Left forelimb (tissue), 1 donor: ENCODE measurements at places on chromosomes 2 and 18.

DNA sequence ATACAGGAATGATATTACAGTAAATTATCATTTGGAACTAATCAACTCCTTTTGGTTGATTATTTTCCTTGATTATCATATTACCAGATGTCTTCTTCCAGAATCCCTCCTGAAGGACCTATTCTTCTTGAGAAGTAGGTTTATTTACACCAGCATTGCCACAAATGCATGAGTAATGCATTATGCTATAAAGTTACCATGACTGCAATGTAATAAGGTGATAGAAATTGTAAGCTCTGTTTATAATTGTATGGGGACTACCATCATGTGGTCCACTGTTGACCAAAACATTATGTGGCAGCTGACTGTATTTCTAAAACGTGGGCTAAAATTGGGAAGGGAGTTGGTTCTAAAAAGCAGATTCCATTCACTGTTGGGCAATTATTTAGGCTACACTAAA lies 602.2 kb downstream of the NYAP2 start:
- no peak for DNase-seq

DNA sequence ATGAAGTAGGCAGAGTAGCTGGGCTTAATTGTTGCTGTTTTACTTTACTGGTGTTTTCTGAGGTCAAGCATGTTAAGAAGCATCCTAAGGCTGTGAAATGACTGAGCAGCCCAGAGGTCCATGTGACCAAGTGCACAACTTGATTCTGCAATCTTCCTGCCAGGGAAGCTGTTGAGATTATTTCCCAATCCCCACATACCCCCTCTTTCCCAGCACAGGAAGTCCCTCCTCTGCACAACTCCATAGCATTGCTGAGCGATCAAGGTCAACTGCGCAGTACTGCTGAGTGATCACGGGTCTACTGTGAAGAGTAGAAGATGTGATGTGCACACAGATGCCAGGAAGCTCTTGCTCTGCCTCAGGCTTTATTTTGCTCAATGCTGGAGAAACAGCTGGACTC lies 105.8 kb downstream of the GALNT14 start:
- no peak for DNase-seq

DNA sequence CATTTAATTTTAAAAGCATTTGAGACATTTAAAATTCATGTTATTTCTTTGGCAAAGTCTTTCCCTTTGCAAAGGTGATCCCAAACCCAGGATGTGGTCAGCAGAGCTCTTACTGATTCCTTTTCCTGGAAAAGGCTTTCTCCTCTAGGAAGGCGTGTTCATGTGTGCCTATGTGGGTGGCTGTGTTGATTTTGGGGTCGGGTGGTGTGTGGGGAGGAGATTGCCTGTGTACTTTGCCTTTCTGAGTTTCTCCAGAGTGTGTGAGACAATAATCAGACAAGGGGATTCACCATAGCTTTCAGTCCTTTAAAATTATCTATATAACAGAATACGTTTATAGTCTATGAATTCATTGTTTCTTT lies 173.2 kb downstream of the SOCS6 start:
- DNase-seq = no peak

DNA sequence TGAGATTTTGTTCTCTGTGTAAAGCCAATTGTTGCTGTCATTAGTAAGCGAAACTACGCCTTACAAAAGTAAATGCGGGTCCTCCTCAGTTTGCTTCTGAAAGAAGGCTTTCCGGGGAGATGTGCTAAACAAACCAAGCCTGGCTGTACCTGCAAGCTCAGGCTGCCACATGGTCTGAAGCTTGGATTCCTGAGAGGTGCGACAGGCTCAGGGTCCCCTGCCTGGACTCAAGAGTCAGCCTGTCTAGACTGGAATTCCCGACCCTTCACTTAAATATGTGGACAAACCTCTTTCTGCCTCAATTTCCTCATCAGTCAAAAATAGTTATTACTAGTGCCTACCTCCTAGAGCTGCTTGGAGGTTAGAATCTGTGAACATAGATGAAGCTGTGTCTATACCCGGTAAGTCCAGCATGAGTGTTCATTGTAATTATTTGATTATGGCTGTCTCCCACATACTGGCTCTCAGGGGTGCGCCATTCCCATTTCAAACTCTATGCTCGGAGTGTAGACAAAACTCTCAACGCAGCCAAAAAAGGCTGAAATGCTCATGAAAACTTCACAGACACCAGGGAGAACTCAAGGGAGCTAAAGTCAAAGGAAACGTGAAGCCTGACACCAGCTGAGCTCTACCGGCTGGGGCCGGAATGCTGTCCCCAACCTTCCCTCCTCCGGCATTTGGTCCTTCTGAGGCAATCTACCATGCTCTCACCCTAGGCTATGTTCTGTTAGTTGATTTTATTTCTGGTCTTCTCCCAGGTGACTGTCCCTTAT lies 31.4 kb downstream of the SOWAHC start:
- no peak for DNase-seq

DNA sequence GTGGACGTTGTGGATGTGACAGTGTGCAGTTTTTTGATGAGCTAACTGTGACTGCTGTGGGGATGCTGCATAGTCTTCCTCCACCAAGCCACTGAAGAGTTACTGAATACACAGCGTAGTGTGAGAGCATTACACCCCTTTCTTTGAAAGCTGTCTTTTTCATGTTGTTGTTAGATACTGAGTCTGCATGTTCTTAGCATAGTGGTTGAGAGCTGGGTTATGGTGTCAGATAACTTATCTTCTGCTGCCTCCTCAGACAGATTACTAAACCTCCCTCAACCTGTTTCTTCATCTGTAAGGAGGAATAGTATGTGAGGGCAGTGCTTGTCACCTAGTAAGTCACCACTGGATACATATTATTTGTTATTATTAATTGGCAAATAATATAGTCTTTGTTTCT lies 63.2 kb downstream of the CEP192 start:
- DNase-seq = no peak

DNA sequence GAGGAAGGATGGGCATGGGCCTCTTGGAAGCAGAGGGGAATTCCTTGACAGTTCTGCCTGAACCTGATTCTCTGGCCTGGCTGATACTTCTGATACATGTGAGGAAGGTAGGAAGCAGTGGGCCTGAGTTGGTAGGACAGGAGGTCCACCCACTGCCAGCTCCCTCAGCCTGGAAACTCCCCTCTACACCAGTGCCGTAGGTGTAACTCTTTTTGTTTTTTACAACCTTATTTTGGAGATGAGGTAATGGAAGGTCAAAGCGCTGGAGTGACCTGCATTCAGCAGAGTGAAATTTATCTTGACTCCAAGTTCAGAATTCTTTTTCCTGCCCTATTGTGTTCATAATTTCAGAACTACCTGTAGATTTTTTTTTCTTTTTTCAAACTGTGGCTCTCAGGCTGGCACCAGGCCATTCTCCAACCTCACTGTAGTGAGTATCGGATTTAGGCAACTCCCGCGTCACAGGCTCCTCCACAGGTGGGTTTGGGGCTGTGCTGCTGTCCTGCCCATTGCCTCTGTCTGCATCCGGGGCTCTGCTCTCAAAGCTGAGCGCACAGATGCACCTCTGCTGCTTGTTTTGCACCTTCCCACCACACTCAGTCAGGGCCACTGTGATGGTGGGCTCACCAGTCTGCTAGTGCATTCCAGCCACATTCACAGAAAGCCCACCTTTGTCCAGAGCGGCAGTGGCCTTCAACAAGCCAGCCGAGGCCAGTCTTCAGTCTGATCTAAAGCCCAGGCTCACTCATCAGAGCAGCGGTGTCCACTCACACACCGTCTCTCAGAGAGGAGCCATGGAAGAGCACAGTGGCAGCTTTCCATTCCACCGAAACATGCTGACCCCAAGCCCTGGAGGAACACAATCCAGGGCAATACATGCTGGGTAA lies 87.2 kb downstream of the UXS1 start:
- DNase-seq = no peak

DNA sequence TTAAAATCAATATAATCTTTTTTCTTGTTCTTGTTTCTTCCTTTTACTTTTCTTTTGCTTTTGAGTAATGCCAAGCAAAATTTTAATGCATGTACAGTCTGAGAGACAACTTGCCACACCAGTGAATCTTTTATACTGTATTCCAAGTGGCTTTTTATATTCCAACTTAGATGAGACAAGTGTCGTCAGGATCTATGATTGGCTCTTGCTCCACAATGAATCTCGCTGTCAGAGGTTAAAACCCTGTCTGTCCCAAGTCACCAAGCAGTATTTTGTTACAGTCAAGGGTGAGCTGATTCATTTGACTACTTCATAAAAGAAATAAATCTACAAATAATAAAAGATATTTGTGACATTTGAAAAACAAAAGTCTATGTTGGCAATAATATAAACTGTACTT lies at the start of gene MSTN:
MSTN (minus strand) TSS at position 129 of the 400 bp plus-strand sequence. CDS start 133 bp downstream, outside the sequence.
- DNase-seq = no peak

- DNase-seq = no peak
Observed at GRCh38 chr18:3653263-3653850, 203.4 kb downstream of the TGIF1 start.

GRCh38 chr2:73776869-73777519 lies 2.9 kb downstream of the DUSP11 start:
- DNase-seq = no peak

GRCh38 chr18:8045160-8045883 lies 478.2 kb downstream of the PTPRM start:
- no peak for DNase-seq

DNA sequence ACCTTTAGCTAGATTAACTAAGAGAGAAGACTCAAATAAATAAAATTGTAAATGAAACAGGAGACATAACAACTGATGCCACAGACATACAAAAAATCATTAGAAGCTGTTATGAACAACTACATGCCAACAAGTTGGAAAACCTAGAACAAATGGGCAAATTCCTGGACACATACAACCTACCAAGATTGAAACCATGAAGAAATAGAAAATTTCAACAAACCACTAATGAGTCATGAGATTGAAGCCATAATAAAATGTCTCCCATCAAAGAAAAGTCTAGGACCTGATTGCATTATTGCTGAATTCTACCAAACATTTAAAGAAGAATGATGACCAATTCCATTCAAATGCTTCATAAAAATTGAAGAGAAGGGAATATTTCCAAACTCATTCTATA lies 54.3 kb downstream of the ST3GAL5 start:
- DNase-seq = no peak

DNA sequence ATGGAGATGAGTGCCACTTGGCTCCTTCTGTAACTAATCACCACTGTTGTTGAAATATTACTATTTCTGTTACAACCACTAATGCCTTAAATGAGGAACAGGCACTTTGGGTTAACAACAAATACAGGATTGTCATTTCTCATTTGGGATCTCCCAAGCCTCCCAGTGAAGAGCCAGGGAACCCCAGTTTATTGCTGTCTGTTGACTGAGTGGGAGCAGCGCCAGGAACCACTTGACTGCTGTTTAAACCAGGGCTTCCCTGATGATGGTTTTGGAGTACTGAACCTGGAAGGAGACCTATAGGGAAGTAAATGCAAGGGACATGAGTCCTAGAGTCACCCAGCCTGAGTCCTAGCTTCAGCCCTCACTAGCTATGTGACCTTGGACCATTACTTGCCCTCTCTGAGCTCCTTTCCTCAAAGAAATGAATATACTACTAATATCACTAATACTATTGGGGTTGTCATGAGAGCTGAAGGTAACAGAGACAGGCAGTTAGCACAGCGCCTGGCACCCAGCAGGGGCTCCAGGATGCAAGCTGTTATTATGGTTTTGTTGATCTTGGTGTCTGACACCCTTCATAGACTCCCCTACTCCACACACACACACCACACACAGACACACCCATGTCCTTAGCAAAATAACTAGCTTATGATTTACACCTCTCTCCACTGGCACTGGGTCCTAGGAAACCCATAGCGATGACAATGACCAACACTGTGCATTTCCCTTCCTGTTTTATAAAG lies 104.2 kb upstream of the FZD7 start:
- no peak for DNase-seq

- no peak for DNase-seq
Observed at GRCh38 chr2:48750128-48750739, 5.3 kb downstream of the LHCGR start.

GRCh38 chr2:120914839-120915521 lies 179.3 kb downstream of the GLI2 start:
- no peak for DNase-seq

DNA sequence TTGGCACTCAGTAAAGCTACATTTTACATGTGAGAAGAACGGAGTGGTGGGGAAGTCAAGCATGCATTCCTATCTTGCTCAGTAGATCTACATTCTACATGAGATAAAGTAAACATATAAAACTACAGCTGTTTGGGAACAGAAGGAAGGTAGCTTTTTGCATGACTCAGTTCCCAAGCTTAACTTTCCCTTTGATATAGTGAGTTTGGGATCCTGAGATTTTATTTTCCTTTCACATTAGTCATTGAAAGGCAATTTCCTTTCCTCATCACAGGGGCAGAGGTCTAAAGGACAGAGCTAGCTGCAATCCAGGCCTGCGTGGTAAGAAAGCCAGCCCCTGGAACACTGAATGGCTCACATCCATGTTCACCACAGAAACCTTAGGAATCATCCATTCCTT lies 257.2 kb downstream of the SRBD1 start:
- no peak for DNase-seq

- no peak for DNase-seq
Observed at GRCh38 chr2:60925994-60926740, 44.8 kb downstream of the REL start.
